Stimulated activated memory B cell treated with anti-CD40 and anti-IgM and Interleukin-4, amounts not matched to agents 10 μg/mL and 1 μg/mL and 100 μg/mL, for 72 hours (primary cell): ENCODE measurements at places on chromosomes 13 and 19.
A peak's percentile ranks its signal among the peaks of the same experiment; 100 is the strongest.

DNA sequence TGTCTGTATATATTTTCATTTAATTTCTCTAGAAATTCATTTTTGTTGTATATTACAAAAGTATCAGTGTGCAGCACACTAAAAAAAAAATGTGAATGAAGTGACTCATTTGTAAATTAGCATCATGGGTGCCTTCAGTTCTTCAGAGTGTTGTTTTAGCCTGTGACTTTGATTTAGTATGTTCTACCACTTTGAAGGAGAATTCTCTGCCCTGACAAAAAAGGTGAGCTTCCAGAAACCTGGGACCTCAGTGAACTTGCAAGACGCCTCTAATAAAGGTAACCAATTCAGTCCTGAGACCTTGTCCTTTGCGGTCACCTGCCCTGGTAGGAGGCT lies 2.4 kb downstream of the METTL21C start:
- no peak for ATAC-seq

DNA sequence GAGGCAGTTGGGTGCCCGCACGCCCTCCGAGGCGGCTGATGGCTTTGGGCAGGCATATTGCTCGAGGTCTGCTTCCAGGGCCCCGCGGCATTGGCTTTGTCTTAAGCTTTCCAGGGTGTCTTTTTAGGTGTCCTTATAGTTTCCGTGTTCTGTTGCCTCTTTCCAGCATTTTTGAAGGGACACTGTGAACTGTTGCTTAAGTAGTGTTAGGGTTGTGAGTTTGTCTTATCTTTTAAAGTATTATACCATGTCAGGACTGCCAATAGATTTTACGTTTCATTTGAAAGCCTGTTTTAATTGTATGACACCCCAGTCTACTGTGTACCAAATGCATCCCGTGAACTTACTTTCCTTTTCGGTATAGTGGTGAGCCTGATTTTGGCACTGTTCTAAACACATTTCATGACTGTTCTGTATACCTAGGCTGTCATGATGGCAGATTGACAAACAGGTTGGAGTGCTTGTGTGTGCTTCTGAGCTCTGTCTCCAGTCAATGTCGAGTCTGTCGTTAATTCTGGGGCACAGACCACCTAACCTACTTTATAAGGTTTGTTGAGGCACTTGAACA lies 656 bp downstream of the PCCA start:
- peak; percentile 64 for ATAC-seq

- ATAC-seq: no peak
Measured at GRCh38 chr13:70051531-70051930, 56.1 kb upstream of the ATXN8OS start.

GRCh38 chr19:44841231-44841630 lies 4.9 kb upstream of the NECTIN2 start:
- ATAC-seq: no peak

DNA sequence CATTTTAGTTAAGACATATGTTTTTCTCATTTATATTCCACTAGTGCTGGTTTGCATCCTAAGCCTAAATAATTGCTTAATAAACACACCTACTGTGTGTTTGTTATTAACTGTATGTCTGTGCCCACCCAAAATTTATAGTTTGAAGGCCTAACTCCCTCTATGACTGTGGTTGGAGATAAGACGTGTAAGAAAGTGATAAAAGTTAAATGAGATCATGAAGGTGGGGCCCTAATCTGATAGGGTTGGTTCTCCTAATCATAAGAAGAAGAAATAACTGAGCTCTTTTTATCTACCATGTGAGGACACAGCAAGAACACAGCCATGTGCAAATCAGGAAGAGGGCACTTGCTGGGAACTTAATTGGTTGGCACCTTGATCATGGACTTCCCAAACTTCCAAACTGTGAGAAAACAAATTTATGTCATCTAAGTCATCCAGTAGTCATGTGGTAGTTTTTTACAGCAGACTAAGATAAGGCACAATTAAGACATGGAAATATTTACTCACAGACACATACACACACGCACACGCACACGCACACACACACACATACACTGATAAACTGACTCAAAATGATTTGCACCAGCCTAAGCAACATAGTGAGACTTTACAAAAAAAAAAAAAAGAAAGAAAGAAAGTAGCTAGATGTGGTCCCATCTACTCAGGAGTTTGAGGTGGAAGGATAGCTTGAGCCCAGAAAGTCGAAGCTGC lies 662.1 kb downstream of the PCDH9 start:
- ATAC-seq: no peak

DNA sequence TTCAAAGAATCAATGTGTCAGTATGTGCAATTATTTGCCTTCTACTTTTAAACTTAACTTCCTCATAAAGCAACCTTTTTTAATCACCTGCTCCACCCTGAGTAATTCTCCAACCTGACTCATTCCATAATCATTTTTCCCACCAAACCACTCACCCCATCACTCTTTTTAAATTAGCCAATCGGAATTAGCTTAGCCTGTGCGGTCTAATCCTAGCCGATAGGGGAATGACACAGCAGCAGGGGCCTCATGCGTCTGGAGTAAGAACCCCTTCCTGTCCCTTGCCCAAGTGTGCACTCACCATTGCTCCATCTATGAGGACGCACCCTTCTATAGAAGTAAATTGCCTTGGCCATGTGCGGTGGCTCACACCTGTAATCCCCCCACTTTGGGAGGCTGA lies 27.4 kb upstream of the ZNF83 start:
- ATAC-seq: no peak

GRCh38 chr13:73479856-73480255 lies 421.1 kb downstream of the KLF5 start:
- ATAC-seq: no peak

DNA sequence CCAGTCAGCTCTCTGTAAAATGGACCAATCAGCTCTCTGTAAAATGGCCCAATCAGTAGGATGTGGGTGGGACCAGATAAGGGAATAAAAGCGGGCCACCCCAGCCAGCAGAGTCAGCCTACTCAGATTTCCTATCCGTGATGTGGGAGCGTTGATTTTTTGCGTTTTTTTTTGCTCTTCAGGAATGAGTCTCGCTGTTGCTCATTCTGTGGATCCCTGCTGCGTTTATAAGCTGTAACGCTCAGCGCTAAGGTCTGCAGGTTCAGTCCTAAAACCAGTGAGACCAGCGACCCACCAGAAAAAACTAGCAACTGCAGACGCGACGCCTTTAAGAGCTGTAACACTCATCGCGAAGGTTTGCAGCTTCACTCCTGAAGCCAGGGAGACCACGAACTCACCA lies 435.7 kb downstream of the SLITRK6 start:
- no peak for ATAC-seq

GRCh38 chr19:42474743-42475142 lies 32.0 kb upstream of the CXCL17 start:
- ATAC-seq: no peak

GRCh38 chr13:79917628-79918027 lies 423.3 kb downstream of the SPRY2 start:
- ATAC-seq: no peak

DNA sequence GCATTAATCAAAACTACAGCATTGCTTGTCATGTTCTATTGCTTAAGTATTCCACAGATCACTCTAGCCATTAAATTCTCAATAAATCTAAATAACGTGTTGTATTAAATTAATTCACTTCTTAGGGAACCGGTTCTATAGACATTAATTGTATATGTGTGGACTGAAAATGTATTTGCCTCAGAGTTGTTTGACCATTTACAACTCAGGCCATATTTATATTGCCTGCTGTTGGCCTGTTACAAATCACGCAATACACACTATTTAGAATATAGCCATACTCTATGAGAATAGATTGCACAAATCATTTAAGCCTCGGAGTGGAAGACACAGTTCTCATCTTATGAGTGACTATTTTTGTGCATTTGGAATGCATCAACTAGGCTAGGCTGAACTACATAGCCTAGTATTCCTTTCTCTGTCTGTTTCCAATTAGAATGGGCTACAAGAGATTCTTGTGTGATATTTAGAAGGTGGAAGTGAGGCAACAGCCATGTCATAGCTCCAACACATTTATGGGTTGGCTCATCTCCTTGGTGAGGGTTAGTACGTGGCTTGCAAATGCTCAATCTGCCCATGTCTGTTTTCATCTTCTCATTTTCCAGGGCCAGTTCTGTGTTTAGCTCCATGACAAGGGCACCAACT lies 1116.1 kb downstream of the PCDH9 start:
- ATAC-seq: no peak

GRCh38 chr19:50998686-50999085 lies 2.7 kb downstream of the KLK8 start:
- no peak for ATAC-seq

DNA sequence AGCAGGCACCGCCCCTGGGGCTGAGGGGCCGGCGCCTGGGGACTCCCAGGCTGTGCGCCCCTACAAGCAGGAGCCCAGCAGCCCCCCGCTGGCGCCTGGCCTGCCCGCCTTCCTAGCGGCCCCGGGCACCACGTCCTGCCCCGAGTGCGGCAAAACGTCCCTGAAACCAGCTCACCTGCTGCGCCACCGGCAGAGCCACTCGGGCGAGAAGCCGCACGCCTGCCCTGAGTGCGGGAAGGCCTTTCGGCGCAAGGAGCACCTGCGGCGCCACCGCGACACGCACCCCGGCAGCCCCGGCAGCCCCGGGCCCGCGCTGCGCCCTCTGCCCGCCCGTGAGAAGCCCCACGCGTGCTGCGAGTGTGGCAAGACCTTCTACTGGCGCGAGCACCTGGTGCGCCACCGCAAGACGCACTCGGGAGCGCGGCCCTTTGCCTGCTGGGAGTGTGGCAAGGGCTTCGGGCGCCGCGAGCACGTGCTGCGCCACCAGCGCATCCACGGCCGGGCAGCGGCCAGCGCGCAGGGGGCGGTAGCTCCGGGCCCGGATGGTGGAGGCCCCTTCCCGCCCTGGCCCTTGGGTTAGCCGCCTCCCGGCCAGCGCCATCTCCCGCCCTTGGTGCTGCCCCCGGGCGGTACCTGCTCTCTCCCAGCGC lies 16.1 kb upstream of the GALP start:
- no peak for ATAC-seq

DNA sequence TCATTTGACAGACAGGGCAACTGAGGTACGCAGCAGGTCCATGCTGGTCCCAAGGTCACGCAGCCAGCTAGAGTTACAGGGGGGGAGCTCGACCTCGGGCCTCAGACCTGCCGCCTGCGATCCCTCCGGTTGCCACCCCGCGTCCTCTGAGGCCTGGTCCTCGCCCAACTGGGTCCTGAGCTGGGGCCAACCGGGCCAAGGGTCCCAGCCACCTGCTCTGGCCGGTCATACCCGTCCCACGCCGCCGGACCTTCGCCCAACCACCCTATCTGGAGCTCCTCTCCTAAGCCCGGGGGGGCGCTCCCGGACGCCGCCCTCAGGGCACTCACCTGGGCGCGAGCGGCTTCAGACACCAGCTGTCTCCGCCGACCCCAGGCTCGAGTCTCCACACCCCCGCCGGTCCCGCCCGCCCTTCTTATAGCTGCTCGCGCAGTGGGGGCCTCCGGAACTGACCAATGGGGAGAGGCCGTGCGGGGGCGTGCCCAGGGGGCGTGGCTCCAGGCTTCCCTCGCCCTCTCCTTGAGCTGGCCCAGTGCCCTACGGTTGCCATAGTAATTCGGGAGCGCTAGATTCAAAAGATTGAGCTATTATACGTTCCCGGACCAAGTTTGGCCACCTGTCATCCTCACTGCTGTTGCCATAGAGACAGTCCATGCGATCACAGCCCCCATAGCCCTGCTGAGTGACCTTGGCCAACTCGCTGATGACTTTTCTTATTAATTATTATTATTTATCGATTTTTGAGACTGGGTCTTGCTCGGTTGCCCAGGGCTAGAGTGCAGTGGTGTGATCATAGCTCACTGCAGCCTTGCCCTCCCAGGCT lies at the start of gene PLIN5:
TSS of gene PLIN5 (minus strand) at position 389 of the 823 bp plus-strand sequence. CDS start 1,150 bp downstream, outside the sequence.
- peak; percentile 51 for ATAC-seq

GRCh38 chr19:1502433-1503088 lies 10.3 kb downstream of the ADAMTSL5 start:
- no peak for ATAC-seq

DNA sequence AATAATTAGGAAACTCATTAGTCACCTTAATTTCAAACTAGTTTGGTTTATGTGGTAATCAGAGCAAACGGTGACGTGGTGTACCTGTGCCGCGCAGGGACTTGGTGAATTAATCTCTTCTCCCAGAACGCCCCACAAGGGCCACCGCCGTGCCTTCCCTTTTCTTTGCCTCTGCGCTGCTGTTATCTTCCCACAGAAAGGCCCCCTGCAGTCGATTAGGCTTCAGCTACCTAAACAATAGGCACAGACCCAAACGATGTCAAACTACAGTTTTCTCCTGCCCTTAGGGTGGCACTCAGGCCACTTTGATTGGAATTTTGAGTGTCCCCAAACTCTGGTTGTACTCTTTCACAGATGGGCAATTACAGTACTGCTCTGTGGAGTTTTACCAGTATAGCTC lies 115.5 kb downstream of the GGACT start:
- no peak for ATAC-seq

GRCh38 chr19:30529876-30530275 lies 157.7 kb downstream of the ZNF536 start:
- ATAC-seq: no peak

DNA sequence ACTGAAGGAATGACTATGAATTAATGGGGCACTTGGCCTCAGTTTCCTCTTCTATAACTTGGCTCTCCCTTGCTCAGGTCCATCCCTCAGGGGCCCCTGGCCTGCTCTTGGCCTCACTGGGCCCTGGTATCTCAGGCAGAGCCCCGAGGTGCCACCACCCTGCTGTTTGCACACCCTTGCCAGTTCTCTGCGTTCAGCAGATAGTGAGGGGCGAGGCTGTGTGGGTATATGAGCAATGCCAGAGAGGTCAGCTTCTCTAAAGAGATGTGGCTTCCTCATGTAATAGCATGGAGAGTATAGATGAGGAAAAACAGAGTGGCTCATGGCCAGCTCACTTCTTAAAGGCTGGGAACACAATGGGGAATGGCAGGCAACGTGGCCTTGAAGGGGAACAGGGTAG lies 76.1 kb downstream of the CYSLTR2 start:
- ATAC-seq: no peak

DNA sequence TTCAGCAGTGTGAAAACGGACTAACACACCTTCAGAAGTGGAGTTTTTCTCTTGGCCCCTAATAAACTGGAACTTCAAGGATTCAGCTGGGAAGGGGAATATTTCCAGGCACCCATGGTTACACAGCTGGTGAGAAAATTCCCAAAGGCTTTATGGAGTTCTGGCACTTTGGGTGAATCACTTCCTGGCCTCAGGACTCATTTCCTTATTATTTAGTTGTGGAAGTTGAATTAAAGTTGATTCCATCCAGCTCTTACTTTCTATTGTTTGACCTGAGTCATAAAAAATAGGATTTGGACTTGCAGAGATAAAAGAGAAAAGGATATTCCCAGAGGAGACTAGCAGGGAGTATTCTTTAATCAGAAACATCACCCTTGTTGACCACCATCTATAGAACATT lies 882.1 kb downstream of the UQCRFS1 start:
- no peak for ATAC-seq

GRCh38 chr13:32390048-32390447 lies 37.9 kb downstream of the N4BP2L1 start:
- no peak for ATAC-seq

DNA sequence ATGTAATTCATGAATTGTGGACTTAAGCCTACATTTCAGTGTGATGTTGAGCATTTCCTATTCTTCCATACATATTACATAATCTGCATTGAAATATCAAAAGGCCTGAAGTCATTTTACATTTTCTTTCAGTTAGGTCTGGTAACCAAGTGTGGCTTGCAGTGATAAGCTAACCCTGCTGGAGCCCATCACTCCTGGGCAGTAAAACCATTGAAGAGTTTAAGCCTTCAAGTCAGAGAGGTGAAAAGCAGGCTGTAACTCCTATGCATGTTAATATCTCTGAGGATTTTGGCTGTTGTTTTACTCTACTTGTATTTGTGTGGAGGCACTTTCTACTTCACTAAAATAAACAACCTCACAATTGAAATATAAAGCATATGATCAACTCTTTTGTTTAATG lies 248.8 kb downstream of the SLITRK5 start:
- ATAC-seq: no peak

GRCh38 chr19:11169896-11170678 lies 14.5 kb upstream of the SPC24 start:
- no peak for ATAC-seq
